ENCODE measurements at places on chromosomes 7 and 10. TPM values are rescaled to one million over a fixed set of nuclear protein-coding genes. Genes with fewer than 3 reads are reported as not detected.

Gene ATP6V0A4
- polyA plus RNA-seq: 0.24 TPM

GRCh38 chr10:113113241-113113640 lies 163.2 kb downstream of the TCF7L2 start:
- no peak overlapping the region for H3K4me3 ChIP-seq
- no peaks in the 10 kb centered on the region for H3K36me3 ChIP-seq
- H3K27ac ChIP-seq: no peak overlapping the region
- DNase-seq: no peak

DNA sequence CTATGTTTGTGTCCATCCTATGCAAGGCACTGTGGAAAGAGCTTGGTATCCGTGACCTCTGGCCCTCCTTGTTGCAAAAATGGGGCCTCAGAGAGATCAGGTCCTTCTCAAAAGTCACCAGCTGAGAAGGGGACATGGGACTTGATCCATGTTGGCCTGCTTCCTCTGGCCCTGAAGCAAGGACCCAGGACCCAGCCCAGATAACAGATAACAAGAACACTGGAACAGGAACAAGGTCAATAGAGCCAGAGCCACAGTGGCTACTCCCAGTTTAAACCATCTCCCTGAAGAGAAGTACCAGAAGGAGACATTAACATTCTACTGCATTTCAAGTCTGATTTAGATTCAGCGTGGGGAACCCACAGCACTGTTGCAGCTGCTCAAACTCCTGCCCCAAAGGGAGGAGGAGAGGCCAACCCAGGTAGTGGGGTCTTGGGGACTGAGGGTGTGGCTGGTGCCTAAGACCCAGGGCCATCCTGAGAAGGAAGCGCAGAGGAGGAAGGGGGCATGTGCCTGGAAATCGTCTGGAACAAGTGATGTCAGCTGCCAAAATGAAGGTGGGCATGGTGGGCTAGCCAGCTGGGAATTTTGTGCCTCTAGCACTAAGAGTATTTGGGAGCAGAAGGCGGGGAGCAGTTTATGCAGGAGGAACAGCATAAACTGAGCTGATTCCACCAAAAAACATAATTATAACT lies 61.2 kb downstream of the VSTM4 start:
- H3K27ac ChIP-seq: no peak overlapping the region
- no peaks in the 10 kb centered on the region for H3K4me1 ChIP-seq
- H3K36me3 ChIP-seq: no peaks in the 10 kb centered on the region
- no peak overlapping the region for H3K4me3 ChIP-seq

GRCh38 chr10:91569522-91569921 lies 63.3 kb downstream of the PPP1R3C start:
- DNase-seq: no peak
- H3K36me3 ChIP-seq: no peaks in the 10 kb centered on the region
- H3K4me1 ChIP-seq: peaks cover 15% of the 10 kb centered on the region
- H3K4me3 ChIP-seq: no peak overlapping the region
- no peaks in the 10 kb centered on the region for H3K27me3 ChIP-seq

Gene NACAD
- 0.14 TPM for polyA plus RNA-seq

Data from keratinocyte (primary cell).